ENCODE measurements at places on chromosomes 2 and 18.

DNA sequence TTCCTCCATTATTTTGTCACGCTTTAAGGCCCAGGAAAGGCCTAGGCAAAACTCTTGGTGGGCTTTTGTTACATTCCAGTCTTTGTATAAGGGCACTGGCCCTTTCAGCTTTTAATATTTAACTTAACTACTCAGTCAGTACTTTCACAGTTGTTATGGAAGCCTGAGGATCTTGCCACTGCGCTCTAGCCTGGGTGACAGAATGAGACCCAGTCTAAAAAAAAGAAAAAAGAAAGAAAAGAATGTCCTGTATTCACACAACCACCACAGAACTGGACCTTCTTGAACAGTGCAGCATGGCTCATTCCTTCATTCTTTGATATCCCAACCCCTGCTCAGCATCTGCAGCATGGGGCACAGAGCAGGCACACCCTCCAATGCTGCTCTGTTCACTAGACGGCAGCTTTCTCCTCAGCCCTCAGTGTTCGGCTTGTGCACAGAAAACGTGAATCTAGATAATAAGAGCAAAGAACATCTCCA, 93.4 kb upstream of the MSH2 start:
- no peak for DNase-seq

DNA sequence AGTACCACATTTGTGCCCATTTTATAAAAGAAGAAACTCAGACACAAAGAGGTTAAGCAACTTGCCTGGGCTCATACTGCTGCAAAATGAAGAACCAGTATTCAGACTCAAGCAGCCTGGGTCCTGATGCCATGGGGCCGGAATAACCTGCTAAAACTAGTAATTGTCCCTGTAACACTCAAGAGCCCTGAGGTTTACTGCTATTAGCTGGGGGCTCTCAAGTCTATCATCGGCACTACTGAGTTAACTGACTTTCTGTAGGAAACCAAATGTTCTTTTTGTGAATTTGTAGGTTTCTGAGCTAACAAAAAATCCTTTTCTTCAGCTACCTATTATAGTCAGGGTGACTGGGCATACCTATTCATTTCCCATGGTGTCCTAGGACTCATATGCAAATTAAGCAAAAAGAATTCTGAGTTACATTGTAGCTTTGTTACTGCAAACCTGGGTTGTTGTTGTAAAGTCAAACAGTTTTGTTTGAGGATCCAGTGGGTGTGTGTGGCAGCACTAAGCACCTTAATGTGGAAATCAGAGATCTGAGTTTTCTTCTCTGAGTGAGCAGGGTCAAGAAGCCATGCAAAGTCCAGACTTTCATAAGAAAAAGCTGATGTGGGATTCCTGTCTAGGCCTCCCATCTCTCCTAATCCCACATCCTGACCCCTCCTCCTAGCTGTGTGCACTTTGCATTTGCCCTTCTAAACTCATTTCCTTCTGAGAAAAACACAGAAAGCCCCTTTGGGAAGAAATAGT, 72.4 kb upstream of the TNP1 start:
- no peak for DNase-seq

- DNase-seq = no peak
These were observed 47.7 kb upstream of the NR4A2 start for GRCh38 chr2:156380117-156380645.

GRCh38 chr2:236917164-236917563, 168.5 kb upstream of the COPS8 start:
- no peak for DNase-seq

DNA sequence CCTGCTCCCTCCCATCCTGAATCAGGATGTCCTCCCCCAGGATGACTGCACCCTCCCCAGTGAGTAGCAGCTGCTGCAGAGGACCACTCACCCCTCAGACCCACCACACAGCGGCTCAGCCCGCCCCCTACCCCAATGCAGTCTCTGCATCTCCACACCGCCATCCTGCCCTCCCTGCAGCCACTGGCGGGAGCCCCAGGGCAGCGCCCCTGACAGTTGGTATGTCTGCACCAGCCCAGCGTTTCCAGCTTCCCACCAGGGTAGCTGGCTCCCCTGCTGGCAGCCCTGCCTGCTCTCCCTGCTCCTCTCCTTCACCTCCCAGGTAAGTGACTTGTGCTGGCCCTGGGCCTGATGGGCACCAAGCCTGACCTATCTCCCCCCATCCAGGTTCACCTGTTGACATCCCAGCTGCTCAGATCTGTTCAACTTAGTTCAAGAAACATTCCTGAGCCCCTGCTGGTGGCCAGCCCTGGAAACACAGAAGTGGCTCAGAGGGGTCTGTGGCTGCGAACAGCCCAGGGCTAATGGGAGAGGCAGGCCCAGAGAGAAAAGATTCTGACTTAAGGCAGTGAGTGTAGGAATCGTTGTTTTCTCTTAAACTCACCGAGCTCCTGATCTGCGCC, 117.7 kb upstream of the RAB6C start:
- DNase-seq = no peak

DNA sequence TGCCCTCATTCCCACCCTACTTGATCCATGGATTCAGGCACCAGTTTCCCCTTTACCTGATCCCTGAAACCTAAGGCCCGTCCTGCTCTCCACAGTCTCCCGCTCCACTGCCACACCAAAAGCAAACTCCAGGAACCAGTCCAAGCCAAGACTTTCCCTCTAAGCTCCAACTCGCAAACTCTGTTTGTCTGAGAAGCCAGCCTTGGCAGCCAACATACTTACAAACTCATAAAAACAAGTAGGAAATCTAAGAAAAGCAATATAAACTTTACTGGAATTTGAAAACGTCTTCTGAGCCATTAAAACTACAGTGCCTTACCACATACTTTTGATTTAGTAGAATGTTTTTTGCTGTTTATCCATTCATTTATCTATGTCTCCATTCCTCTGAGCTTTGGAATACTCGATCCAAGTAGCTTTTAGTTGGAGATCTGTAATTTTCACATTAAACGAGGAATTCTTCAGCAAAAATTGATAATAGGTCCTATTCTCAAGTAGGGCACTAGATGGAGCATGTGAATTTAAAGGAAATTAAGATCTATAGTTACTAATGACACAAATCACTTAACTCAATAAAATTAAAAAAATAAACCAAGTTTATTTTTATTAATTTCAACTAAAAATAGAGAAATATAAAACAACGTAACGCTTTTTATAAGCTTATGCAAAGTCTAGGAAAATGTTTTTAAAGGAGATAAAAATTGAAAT, 199.7 kb downstream of the MYO3B start:
- no peak for DNase-seq

GRCh38 chr2:95266781-95267430, 7.3 kb upstream of the PROM2 start:
- no peak for DNase-seq

DNA sequence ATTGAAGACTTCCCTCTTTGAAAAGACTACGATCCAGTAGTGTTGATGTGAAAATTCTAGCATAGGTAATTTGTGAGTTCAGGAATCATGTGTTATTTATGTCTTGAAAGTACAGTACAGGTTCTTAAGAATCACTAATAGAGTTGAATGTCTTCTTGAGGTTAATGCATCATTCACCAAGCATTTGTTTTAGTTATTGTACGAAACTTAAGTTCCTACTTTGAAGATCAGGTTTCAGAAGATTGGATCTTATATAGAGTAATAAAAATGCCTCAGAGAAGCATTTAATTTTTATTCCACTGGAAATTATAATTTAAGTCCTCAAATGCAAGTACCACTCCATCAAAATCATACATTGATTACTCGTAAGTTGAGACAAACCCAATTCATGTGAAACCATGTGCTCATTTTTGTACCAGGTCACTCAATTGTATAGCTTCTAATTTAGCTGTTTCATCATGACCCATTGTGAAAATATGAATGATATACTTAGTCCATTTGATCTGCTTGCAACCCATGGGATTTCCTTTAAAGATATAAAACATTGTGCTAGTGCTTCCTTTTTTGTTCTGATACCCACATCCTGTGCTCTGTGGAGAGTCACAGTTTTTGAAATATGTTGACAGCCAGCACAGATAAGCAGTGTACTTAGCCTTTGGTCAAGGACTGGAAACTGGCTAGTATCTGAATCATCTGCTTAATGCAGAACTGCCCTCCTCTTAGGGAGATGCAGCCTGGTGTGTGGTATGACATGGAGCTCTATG, 22.5 kb upstream of the RAB27B start:
- no peak for DNase-seq

DNA sequence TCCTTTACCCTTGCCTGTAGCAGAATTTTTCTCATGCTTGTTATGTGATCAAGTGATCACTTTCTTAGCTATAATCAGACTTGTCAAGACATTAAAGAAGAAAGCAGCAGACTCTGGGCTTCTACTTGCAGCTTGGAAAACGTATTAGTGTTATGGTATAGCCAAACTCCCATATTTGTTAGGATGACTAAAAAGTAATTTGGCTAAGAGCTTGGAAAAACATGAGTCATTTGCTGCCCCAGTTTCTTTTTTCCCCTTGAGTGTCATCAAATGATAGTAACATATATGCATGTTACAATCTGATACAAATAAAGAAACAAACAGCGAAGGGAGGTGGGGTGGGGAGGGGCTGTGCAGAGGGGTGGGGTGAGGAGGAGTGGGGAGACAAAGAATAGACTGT, 155.5 kb downstream of the IKZF2 start:
- DNase-seq = no peak

All from T-helper 2 cell (primary cell).